ENCODE measurements at places on chromosomes 2 and 18.

DNA sequence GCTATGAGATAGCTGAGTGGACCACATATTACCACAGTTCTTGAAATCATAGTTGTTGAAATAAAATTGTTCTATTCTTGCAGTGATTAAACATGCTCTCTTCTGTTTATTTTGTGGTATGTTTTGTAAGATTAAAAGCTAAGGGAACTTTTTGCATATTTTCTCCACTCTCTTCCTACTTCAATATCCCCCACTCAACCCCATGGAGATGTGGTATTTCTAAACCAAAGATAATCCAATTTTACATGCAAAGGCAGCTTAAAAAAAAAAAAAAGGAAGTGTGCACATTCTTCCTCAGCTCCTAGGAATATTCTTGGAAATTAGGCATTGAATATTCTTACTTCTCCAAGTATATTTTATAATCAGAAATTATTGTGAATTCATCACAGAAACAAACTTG, 15.0 kb upstream of the PAX3 start:
- DNase-seq = no peak

- no peak for DNase-seq
Measured at GRCh38 chr2:113219889-113220641, 46.3 kb downstream of the PSD4 start.

DNA sequence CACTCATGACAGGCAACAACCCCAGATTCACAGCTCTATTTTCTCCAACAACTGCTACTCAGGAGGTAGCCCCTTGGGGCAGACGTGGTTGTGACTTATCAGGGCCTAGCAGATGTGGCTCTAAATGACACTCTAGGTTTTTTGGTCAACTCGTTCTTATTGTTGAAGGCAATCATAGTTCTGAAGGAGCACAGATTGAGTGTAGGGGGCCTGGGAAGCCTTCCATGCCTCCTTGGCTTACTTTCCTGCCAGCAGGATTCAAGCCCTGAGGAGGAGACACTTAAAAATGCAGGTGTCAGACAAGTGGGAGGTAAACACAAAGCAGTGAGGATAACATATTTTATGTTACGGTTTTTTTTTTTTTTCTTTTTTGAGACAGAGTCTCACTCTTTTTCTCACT, 23.5 kb upstream of the SUCLG1 start:
- no peak for DNase-seq

- DNase-seq = no peak
Measured at GRCh38 chr2:60746318-60746717, 9.8 kb upstream of the PAPOLG start.

DNA sequence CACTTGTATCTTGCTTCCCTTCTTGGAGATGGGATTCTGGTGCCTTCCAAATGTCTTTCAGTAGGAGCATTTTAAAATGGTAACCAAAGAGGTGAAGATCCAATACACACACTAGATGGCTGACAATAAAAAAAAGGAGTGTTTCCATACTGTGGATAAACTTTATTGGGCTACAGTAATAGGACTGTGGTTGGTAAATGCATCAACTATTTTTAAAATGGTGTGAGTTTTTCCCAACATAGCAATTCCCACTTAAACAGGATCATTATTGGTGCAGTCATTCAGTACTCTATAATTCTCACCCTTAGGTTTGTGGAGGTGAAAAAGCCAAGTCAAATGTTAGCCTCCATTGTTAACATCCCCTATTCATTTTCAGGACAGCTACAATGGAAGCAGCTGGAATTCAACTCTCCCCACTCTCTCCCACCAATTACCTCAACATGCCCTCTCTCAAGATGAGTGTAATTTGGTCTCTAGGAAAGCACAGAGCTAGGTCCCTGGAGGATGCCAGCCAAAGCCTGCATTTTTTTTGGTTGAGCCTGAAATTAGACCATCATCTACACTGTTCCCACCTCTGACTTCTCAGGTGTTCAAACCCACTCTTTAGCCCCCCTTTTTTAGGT, 273.3 kb downstream of the TCF4 start:
- DNase-seq = no peak

DNA sequence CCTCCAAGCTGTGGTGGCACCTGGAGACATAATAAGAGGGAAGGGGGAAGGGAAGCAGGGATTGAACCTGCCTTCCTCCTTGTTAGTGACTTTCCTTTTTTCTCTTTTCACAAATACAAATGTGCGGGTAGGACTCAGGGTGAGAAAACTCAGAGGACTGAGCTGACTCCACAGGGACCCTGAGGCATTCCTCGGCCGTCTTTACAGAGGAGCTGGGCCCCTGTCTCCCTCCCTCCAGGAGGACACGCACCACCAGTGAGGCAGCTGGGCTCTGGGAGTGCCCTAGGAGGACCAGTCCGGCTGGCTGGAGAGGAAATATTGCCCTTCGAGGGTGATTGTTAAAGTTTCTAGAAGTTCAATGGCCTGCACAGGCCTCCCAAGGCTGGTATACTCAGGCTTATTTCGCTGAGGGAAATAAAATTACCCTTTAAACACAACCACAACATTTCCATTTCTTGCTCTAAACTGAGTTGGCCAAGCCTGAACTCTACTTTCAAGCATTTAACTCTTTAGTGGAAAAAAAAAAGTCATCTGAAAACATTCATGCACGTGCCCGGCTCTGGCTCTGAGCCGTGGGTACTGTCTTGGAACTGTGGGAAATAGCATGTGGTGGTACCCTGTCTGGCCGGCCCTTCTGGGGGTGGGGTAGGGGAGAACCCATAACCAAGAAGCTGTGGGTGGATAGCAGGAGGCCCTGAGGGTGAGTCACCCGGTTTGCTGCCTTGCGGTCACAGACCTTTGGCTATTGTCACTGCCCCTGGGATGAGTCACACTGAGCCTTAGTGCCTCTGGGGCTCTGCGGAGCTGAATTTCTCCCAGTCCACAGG, 116.0 kb downstream of the COPS8 start:
- DNase-seq = no peak

DNA sequence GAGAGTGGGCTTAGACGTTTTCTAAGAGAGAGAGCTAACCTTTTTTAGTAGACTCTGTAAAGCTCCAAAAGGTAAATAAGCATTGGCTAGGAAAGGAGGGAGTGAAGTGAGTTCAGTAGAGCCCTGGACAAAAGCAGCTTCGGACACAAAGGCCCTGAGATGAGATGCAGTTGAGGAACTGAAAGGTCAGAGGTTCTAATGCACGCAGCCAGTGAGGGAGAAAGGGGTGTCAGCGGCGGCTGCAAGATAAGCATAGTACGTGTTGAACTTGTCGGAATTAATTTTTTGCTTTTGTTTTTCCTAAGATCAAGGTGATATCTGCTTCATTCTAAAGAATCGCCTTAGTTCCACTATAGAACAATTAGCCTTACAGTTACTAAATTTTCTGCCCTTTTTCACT, 11.2 kb upstream of the SLC8A1 start:
- no peak for DNase-seq

- DNase-seq = no peak
Measured at GRCh38 chr18:70376914-70377258, 88.0 kb downstream of the SOCS6 start.

GRCh38 chr18:73688851-73689711, 458.6 kb downstream of the FBXO15 start:
- no peak for DNase-seq

GRCh38 chr2:241959751-241960269, 90.3 kb downstream of the RTP5 start:
- no peak for DNase-seq

DNA sequence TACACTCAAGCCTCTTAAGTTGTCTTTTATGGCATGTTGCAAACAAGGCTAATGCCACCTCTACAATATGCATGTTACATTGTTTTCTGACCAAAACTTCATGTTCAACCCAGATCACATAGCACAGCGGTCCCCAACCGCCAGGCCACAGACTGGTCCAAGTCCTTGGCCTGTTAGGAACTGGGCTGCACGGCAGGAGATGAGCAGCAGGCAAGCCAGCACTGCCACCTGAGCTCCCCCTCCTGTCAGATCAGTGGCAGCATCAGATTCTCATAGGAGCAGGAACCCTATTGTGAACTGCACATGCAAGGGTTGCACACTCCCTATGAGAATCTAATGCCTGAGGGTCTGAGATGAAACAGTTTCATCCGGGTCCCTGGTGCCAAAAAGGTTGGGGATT, 324.8 kb upstream of the CHAC2 start:
- no peak for DNase-seq

GRCh38 chr18:49690312-49690711, 123.0 kb downstream of the ACAA2 start:
- no peak for DNase-seq

- DNase-seq = no peak
Measured at GRCh38 chr2:6186332-6187151, 494.4 kb downstream of the SOX11 start.

- DNase-seq = no peak
Measured at GRCh38 chr2:171523088-171524017, 1.1 kb downstream of the CYBRD1 start.

DNA sequence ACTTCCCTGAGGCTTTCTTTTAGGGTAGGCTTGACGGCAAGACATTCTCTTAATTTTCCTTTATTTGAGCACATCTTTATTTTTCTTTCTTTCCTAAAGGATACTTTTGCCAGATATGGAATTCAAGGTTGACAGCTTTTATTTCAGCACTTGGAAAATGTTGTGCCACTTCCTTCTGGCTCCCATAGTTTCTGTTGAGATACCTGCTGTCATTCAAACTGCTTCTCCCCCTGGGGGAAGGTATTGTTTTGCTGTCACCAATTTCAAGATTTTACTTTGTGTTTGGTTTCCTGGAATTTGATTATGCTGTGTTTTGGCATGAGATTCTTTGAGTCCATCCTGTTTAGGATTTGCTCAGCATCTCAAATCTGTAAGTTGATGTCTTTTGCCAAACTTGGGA, 39.1 kb upstream of the TWIST2 start:
- DNase-seq = no peak

DNA sequence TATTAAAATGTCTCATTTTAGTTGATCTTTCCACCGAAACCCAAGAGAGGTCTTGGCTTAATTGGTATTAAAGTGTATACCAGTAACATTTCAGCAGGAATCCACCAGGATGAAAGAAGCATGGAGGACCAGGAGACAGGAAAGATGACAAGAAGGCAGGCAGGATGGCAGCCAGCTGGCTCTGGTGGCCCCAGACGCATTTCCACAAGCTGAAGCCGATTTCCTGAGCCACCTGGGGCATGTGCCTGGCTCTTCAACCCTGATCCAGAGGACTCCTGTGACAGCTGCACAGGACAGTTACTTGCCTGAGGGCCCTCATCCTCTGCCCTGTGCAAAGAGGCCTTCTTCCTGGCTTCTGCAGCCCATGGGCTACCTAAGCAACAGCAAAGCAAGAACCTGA, 56.9 kb upstream of the NFU1 start:
- no peak for DNase-seq

- no peak for DNase-seq
Measured at GRCh38 chr2:218988650-218989049, 3.7 kb upstream of the FEV start.

DNA sequence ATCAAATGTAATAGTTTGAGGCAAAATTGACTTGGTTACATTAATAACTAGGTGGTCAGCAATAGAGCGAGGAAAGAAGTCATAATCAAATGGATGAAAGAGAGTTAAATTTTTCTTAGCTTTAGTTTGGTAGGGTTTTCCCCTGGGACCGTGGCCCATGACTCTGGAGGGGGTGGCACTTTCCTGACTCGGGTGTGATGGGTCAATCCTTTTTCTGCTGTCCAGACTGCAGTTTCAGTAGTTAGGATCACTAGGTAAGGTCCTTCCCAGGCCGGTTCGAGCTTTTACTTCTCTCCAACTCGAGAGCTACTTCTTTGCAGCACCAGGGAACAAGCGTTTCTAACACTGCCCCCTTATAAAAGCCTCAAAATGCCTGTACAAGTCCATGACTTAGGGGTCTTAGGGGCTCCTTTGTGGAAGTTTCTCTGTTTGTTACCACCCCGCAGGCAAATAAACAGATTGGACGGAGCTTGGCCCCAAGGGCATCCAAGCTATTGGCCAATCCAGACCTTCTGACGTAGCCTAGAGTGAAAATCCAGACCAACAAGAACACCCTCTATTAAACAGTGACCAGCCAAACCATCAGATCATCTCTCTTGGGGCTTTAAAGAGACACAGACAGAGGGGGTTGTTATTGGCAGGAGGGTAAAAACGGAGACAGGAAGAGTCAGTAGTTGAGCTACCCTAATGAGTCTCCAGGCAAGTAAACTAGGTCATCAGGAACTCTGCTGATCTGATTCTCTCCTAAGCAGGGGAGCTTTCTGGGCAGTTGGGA, 9.4 kb upstream of the CEP68 start:
- no peak for DNase-seq

DNA sequence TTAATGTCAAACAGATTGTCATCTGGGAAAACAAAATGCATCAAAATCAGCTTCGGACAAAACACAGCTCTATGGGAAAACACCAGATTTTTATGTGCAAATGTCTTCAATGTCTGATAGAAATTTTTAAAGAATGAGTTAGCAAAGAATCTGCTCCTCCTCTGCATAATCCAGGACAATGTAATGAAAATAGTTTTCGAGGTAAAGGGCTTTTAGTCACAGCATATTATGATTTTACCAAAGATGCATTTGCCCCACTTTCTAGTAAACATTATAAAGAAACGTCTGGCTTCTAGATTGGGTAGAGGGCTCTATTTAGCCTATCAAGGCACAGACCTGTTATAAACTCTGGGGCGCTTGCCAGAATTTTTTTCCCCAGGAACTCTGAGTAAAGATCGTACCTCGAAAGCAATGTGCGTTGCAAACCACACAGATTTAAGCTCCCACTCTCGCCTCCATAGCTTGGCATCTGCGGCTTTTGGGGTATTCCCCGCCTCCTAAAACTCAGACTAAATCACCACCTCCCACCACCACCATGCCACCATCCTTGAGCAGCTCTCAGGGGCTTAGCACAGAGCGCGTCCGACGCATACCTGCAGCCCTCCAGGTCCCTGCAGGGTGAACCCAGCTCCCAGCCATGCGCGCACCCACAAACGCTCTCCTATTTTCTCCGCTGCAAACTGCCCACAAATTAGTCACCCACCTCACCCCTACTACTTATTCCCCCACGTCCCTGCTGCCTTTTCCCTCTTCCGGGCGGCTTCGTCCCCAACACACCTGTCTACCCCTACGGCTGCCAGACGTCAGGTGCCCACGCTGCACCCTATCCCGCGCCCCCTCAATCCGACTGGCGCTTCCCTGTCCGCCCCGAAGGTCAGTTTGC, 829 bp downstream of the ACVR1C start:
- DNase-seq = peak; percentile 19

DNA sequence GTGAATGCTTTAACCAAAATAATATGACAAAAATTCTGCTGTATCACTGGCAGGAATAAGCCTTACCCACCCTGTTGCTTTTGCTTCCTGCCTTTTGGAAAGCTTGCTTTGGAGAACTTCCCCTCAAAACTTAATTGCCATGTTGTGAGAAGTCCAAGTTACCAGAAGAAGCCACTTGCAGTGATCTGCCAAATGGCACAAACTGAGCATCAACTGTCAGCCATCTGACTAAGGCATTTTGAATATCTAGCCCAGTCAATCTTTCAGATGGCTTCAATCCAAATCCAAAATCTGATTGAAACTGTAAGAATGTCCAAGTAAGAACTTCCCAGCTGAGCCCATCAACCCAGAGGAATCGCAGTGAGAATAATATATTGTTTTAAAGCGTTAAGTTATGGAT, 216.5 kb upstream of the ZC3H15 start:
- no peak for DNase-seq
